Activated CD4-positive, alpha-beta T cell treated with anti-CD3 and anti-CD28 coated beads, Interleukin-2, amount 50 U/mL, for 48 hours (primary cell): ENCODE measurements at places on chromosomes 5 and 9.

DNA sequence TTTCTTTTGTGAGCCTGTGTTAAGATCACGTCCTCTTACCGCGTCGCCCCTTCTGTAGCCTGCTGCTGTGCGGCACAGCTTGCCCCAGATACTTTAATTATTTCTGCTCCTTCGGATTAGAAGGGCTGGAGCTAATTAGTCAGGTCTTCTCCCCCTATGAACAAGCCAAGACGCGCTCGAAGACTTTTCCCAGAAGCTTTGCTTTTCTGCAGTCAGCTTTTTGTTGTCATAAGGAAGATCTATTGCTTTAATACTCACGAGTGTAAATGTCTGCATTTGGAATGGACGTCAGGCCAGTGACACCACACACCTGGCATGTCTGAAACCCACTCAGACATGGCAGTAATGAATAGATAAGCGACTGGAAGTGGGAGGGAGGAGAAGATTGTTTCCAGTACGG is 37.0 kb downstream of the PRUNE2 start:
- DNase-seq: no peak

DNA sequence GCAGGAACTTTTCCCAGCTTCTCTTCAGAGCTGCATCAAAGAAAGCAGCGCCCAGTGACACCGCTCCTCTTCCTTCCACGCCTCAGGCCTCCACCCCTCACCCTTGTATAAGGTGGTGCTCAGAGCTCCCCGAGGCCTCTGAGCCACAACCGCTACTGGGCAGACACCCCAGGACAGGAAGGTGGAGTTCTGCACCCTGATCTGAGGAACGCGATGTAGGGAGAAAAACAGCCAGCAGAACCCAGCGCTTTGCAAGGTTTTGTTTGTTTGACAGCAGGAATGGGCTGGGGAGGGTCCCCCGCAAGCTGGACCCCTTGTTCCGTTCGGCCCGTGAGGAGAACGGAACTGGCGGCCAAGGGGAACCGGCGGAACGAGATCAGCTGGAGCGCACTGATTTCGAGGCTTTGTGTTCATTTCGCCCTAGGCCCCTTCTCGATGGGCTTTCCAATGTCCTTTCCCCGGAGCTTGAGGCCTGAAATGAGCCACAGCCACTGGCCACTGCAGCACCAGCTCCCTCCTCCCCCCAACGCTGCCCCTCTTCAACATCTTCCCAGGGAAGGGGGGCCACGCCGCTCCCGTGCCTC is 4.1 kb downstream of the EDF1 start:
- DNase-seq: no peak

DNA sequence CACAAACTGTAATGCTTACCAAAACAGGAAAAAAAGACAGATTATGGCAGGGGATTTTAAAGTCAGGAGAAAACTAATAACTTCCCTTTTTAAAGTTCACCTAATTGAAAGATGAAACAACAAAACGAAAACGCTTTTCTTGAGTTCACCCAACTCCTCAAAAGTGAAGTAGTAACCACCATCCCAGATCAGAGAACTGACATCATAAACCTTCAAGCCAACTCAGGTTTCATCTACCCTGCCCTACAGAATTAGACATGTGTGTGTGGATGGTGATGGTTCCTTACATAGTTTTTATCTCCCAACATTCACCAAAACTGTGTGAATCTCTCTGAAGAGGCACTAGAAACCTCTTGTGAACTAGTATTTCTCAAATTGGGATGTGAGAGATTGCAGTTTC is 195.2 kb upstream of the PTGER4 start:
- no peak for DNase-seq

- no peak for DNase-seq
Observed at GRCh38 chr9:35518225-35518821, 28.4 kb downstream of the RUSC2 start.

DNA sequence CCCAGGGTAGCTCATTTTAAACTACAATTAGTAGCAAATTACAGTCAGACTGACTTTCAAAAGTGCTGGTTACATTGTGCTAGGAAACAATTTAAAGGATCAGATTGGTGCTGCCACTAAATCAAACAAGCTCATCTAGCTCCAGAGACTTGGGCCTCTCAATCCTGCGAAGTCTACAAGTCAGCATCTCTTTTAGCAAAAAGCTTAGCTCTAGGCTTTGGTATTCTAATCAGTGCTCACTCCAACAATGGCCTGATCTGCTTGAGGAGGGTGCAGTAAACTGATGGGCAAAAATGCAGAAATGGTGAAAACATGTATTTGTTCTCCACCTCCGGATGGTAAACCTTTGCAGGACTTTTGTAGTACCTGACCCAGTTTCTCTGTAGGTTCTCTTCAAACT is 47.0 kb upstream of the SEMA6A start:
- DNase-seq: no peak

GRCh38 chr5:53971131-53971530 is 339.2 kb downstream of the ARL15 start:
- DNase-seq: no peak

DNA sequence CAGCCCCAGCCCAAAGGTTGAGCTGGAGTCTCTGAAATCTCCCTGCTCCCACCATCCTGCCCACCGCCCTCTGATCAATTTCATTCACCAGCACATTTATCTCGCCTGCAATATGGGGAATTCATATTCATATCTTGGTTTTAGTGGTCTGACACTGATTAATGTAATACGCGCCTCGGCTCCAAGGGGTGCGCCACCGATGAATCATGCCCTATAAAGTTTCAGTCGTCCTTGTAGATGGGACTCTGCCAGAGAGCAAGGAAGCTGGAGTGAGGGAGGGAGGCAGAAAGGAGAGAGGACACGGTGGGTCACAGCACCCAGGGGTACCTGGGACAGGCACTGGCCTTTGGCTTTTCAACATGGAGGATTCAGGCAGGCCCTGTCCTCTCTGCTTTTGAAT is 8.9 kb downstream of the IRX1 start:
- no peak for DNase-seq

GRCh38 chr5:179146277-179146676 is 86.1 kb downstream of the ZNF354C start:
- peak; percentile 56 for DNase-seq

GRCh38 chr9:98503867-98504266 is 204.9 kb downstream of the GABBR2 start:
- DNase-seq: no peak

- DNase-seq: no peak
Observed at GRCh38 chr9:123395276-123395688, 39.3 kb downstream of the CRB2 start.

GRCh38 chr5:113266913-113267227 is 167.9 kb downstream of the TSSK1B start:
- DNase-seq: no peak

GRCh38 chr9:120755044-120755443 is 38.2 kb downstream of the FBXW2 start:
- DNase-seq: no peak

DNA sequence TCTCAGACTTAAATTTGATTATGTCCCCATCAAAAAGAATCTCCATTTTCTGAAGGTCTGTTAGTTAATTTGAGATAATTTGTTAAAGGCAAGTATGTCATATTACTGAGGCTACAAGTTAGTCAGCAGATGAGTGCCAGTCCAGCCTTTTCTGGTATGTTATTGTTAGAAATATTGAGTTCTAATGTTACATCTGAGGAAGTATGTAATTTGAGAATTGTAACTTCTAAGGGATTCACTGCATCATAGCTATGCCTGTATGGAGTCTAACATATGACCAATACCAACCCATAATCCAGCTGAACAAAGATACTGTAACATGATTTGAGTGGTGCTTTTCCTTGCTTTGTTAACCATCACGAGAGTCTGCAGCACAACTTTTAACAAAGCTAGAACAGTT is 13.9 kb downstream of the SLC23A1 start:
- DNase-seq: no peak

DNA sequence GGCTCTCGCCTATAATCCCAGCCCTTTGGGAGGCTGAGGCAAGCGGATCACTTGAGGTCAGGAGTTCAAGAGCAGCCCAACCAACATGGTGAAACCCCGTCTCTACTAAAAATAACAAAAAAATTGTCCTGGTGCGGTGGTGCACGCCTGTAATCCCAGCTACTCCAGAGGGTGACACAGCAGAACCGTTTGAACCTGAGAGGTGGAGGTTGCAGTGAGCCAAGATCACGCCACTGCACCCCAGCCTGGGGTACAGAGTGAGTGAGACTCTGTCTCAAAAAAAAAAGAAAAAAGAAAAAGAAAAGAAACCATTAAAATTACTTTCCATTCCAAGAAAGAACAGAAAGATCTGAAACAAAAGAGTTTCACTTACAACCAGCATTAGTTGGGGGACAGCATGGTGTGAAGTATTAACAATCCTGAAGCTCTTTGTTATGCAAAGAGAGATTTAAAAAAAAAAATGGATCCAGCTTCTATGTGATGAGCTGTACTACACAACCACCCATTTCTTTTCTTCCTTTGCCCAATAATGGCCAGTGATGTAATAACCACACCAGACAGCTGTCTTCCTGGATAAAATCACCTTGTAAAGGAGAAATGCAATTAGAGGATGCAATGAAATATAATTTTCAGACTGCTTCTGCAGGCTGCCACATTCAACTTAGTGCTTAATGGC is 76.9 kb downstream of the MED27 start:
- no peak for DNase-seq

DNA sequence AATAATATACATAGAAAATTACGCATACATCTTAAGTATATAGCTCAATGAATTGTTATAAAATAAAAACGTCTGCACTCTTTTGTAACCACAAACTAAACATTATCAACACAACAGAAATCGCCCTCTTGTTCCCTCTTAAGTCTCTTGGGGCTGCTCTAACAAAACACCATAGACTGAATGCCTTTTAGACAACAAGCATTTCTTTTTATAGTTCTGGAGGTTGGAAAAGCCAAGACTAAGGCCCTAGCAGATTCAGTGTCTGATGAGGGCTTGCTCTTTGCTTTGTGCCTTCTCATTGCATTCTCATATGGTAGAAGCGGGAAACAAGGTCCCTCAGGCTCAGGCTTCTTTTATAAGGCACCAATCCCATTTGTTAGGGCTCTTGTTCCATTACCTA is 4.9 kb upstream of the IFNB1 start:
- DNase-seq: no peak

GRCh38 chr5:96896806-96897205 is 20.5 kb downstream of the ERAP2 start:
- DNase-seq: no peak

- no peak for DNase-seq
Observed at GRCh38 chr5:154708846-154709245, 46.3 kb upstream of the LARP1 start.

GRCh38 chr9:133071484-133072150 is 9.8 kb downstream of the CEL start:
- DNase-seq: no peak

DNA sequence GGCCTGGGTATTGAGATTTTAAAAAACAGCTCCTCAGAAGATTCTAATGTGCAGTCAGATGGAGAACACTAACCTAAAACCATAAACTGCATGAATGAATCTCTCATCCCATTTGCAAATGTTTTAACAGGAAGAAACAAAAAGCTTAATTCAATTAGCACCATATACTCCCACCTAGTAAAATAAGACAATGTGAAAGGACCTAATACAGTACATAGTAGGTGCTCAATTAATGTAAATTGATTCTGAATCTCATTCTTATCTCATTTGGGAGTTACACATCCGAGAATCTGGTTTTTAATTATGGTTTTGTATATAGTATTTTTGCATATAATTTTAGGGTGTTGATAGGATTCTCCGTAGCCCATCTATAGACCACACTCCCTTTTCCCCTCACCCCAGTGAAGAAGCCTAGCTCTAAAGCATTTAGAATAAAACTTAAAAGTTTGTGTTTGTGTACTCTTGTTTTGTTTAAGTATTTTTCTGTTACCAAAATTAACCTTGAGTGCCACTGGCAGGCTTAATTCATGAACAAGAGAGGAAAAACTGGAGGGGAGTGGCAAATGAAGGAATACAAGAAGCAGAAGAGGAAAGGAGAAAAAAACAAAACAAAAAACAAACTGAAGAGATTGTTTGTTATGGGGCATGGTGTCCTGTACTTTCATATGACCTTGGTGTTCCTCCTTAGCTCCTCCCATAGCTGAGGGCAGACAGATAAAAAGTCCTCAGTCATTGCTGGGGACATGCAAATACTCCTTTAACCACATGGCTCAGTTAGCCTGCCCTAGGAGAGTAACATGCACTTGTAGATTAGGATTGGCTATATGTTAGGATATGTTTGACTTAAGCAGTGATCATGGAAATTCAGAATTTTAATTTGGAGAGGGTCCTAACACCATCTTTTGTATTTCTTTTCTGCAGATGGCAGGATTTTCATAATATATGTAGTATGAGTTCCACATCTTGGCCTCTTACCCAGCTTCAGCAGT is 1.2 kb downstream of the RNF14 start:
- DNase-seq: no peak

- no peak for DNase-seq
Observed at GRCh38 chr9:33939924-33940874, 108.5 kb downstream of the UBAP2 start.

GRCh38 chr5:8923526-8923925 is 622.3 kb downstream of the SEMA5A start:
- no peak for DNase-seq

DNA sequence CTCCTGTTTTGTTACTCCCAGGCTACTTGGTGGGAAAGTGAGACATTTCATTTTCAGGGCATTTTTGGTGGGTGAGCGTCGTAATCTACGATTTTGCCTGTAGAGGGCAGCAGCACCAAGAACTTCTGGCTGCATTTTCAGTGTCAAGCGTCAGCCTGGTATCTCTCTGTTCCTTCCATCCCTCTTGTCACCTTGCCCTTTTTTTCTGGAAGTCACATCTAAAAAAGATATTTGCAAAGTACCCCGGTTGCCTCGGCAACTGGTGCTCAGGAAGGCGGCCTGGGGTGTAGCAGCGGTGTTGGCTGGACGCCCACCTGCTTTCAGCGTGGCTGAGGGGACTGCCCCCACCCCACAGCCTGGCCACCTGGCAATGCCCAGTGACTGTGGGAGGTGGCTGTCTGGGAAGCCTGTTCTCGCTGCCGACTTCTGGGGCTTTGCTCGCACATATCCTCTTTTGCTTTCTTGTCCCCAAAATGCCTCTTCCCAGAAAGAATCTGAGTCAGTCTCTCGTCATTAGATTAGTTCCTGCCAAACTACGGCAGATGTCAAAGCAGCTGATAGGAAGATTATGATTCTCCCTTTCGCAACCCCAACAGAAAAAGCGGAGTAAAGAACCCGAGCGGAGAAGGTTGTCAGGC is 84.5 kb downstream of the ACER2 start:
- peak; percentile 48 for DNase-seq

GRCh38 chr9:14978022-14979000 is 68.1 kb upstream of the FREM1 start:
- no peak for DNase-seq

DNA sequence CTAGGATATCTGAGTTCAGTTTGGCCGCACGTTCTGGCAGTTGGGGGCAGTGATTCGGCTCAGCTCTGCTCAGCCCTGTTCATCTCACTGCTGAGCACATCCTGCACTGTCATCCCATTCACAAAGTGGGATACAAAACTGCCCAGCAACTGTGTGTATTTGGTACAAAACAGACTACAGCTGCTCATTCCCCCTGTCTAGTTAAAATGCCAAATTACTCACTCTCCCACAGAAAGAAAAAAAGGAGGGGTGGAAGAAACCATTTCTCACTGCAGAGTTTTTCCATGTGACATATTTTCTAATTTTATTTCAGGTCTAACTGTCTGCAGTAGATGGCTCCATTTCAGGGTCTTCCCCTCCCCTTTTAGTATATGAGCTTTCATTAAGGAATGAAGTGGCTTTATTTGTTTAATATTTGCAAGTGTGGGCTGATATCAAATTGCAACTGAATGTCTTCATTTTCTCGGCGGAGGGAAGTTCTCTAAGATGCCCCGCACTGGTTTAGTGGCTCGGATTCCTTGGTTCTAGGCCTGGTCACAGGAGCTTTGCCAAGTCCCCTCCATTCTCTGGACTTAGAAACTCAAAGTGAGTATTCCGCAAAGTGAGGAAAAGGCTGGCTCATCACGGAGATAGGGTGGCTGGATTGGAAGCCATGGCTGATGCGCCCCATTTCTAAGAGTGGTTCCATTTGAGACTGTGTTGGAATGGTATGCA is 14.7 kb downstream of the COL15A1 start:
- DNase-seq: no peak
